ENCODE measurements at places on chromosomes 4 and X. TPM values are rescaled to one million over a fixed set of nuclear protein-coding genes. Genes with fewer than 3 reads are reported as not detected.

CYTL1 gene
- total RNA-seq = not detected

- DNase-seq = no peak
These were observed 136.9 kb downstream of the TSPAN5 start for GRCh38 chr4:98521486-98521885.

DNA sequence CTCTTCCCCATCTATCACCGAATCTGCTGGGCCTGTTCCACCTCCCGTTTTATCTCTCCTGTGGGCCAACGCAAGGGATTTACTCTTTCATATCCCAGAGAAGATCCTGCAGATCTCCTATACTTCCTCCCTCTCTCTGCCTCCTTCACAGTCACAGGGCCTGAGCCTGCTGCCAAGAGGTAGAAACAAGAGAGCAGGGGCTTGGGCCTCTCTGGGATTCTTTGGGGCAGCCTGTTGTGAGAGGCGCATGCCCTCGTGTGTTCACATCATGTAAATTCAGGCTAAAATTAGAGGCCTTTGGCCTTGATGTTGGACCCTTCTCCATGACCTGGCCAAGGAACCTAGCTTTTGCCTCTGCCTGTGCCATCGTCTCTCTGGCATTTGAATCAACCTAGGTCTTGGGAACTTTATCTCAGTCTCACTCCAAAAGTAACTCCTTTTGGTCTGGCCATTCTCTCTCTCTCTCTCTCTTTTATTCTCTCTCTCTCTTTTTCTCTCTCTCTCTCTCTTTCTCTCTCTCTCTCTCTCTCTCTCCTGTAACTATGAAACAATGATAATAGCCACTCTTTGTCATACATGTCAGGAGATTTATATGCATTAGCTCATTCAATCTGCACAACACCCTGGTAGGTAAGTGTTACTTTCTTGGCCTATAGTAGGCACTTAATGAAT is 20.0 kb upstream of the EFNB1 start:
- DNase-seq = no peak

MAP7D2 gene
- 0.19 TPM for total RNA-seq

DNA sequence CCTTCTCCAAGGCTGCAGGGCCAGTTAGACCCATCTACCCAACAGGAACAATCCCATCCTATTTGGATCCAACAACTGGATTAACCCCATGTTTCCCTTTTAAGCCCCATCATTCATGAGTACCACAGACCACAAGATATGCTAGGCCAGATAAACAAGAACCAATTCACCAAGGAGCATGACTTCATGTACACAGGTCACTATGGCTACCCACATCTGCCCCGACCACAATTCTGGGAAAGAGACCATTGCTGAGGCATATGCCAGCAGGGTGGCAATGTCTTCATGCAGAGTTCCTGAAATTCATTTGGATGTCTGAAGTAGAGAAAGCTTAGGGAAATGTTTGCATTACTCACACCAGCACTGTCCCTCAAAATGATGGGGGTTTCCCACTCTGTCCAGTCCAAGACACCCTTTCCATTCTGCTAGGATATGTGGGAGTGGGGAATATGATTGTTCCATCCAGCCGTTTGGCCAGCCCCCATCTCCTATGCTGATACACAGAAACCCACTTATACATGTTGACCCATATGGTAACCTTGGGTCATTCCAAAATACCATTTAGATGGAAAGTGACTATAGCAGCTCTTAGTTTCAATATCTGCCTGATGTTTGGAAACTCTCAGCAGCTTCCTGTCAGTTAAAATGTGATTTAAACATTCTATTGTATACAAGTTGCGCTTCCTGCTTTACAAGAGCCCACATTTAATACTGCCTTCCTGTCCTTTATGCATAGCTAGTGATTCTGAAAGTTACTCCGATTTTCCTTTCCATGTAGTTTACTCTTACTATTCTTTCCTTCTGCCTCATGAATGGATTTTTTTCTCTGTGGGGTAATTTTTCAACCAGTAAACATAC is 129.0 kb downstream of the AMMECR1 start:
- no peak for DNase-seq

DNA sequence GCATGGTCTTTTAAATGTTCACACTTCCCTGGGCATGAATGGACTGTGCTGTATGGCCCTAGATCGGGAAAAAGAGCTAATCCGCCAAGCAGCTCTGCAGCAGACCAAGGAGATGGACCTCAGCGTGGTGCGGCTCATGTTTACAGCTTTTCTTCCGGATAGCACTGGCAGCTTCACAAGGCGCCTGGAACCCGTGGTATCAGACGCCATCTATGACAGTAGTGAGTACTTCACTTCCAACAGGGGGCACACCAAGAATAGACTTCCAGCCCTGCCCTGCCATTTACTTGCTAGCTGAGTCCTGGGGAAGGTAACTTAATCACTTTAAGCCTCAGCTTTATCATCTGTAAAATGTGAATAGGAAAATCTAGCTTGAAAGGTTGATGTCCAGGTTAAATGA is 77.7 kb downstream of the NFKB1 start:
- no peak for DNase-seq

DNA sequence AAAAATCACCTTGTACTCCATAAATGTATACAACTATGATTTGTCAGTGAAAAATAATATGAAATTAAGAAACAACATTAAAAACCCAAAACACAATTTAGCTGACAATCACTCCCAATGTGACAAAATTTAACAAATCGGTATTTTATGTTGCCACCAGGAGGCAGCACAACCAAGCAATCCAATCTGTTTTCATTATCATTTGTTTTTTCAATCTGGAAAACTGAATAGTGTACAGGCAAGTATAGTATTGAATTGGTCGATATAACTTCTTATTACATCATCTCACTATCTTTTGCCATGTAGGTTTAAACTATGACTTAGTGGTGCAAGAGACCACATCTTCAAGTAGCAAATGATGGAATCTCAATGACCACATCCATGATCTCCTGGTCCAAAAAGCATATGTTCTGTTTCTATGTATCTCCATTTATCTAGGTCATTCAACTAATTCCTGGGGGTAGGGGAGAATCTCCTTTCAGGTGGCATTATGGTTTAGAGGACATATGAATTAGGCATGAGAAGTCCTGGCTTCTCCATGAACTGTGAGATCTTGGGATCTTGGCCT is 112.9 kb upstream of the AGA start:
- DNase-seq = no peak

RHOXF2 gene
- not detected for total RNA-seq

- no peak for DNase-seq
These were observed 63.9 kb downstream of the GPR143 start for GRCh38 chrX:9701790-9702189.

DNA sequence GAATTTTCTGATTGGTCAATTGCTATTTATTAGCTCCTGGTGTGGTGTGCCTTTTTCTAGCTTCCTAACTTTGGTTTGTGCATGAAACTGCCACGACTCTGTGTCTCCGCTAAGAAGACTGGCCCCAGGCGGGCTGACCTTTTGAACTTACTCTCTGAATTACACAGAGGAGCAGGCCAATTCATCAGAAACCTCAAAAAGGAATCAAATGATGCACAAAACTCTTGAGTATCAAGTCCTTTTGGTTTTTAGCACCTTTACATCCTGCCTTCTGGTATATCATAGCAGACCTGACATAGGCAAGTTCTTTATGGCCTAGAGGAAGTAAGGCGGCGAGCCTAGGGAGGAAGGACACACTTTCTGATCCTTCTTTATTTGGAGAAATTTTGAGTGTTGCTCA is 17.6 kb downstream of the TKTL1 start:
- DNase-seq = no peak

DNA sequence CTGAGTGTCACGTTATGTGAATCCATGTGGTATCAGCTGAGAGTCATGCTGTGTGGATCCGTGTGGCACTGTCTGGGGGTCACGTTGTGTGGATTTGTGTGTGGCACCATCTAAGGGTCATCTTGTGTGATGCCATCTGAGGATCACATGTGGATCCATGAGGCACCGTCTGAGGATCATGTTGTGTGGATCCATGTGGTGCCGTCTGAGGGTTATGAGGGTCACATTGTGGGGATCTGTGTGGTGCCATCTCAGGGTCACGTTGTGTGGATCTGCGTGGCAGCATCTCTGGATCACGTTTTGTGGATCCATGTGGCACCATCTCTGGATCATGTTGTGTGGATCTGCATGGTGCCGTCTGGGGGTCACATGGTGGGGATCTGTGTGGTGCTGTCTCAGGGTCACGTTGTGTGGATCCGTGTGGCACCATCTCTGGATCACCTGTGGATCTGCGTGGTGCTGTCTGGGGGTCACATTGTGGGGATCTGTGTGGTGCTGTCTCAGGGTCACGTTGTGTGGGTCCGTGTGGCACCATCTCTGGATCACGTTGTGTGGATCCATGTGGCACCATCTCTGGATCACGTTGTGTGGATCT is 6.9 kb downstream of the PDE6B start:
- DNase-seq = no peak

GRCh38 chr4:138236037-138236436 is 6.1 kb downstream of the SLC7A11 start:
- DNase-seq = no peak

GAGE2A gene
- total RNA-seq = not detected

- no peak for DNase-seq
These were observed 42.1 kb downstream of the RBMX2 start for GRCh38 chrX:130443875-130444274.

DNA sequence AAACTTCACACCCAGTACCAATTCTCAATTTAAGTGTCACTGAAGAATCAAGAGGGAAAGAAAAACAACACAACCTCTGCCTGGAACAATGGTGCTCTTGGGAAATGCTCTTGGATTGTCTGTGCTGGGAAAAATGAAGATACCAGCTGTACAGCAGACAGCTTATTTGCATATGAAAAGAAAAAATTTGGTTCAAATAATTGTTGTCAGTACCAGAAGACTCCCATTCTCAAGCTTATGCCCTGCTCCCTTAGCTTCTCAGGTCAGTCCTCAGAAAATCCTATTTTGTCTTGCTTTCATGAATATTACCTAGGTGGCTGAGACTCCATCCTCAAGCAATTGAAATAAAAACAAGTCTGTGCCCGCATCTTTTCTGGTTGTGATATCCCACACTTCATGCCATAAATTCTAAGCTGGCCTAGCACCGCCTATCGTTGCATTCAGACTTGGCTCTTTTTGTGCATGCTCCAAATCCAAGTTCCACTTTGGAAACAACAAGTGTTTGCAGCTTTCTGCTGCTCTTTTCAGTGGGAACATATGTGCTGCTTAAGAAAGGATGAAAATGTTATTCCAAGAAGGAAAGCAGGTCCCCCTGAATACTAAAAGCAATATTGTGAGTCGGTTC is 431.6 kb downstream of the INPP4B start:
- DNase-seq = no peak

Measured in cardiac septum (tissue), 1 donor.